ENCODE measurements at places on chromosomes 13 and 19.

DNA sequence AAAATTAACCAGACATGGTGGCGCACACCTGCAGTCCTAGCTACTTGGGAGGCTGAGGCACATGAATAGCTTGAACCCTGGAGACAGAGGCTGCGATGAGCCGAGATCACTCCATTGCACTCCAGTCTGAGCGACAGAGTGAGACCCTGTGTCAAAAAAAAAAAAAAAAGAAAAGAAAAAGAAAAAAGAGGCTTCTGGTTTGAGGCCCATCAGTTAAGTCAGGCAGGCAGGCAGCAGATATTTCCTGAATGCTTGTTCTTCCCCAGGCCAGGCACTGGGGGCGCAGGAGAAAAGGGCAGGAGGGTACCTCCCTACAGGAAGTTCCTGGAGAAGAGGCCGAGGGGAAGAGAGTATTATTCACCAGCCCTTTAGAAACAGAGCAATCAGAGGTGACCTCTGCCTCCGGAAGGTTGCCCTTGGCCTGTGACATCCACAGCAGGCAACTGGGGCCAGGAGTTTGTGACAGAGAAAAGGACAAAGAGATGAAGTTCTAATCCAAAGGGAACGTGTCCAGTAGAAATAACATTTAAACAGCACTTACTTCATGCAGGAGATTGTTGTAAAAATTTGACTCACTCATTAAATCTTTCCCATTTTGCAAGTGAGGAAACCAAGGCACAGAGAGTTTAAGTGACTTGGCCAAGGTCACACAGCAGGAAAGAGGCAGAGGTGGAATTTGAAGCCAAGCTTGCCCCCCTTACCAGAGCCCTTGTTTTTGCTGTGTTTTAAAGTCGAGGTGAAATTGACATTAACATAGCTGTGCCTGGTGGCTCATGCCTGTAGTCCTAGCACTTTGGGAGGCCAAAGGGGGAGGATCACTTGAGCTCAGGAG, 4.3 kb upstream of the RLN3 start:
- DNase-seq = no peak

DNA sequence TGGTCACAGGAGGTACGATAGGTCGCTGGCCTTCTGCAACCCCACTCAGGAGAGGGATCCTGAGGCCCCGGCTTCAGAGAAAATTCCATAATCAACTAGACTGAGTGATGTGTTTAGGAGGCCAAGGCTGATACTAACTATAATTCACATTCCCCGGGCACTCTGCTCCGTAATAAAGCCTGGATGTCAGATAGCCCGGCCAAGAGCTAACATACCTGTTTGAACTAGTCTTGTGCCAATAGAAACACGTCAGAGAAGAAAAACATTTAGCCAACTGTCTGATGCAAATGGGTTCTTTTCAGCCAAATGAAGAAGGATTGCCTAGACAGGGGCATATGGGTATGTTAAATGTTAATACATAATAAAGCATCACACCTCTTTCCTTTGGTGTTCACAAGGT, 204.2 kb downstream of the TSHZ3 start:
- no peak for DNase-seq

GRCh38 chr19:48043675-48044258, at the start of gene CABP5:
Gene CABP5, minus strand, starts transcription at chr19:48044079. Its CDS starts 157 bp downstream, at chr19:48043922.
- DNase-seq = no peak

- no peak for DNase-seq
These were observed 8.9 kb upstream of the TRPC4 start for GRCh38 chr13:37878496-37878895.

DNA sequence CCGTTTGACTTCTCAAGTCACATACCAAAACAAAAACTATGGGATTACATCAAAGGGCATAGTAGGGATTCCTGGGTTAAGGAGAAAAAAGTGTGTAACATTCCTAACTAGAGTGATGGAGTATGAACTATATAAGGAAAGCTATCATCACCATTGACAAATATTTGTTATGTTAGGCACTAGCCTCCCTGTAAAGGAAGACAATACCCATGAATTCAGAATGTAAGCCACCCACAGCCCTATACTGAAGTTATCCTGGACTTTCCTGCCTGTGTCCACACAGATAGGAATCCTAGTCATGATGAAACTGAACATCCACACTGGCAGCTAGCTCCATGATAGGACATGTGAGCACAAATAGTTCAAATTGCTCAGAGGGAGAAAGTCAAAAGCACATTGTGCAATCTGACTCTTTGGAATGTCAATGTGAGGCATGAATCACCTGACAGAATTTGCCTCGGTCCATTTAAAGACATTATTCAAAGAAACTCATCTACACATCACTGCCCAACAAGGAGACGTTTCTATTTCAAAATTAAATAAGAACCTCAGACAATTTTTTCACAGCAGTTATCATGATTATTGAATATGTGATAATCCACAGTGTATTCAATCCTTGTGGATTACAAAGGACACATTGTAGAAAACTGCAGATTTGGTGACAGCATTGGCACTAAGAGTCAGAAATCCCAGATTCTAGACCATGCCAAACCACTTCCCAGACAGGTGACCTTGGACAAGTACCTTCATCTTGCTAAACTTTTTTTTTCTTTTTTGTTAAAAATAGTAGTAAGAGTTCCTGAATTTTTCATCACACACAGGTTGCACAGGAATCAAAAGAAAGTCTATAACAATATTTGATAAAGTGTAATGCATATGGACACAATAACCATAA, 529.3 kb downstream of the IRS2 start:
- DNase-seq = no peak

- DNase-seq = no peak
These were observed 117.2 kb downstream of the ZIC5 start for GRCh38 chr13:99854366-99854765.

DNA sequence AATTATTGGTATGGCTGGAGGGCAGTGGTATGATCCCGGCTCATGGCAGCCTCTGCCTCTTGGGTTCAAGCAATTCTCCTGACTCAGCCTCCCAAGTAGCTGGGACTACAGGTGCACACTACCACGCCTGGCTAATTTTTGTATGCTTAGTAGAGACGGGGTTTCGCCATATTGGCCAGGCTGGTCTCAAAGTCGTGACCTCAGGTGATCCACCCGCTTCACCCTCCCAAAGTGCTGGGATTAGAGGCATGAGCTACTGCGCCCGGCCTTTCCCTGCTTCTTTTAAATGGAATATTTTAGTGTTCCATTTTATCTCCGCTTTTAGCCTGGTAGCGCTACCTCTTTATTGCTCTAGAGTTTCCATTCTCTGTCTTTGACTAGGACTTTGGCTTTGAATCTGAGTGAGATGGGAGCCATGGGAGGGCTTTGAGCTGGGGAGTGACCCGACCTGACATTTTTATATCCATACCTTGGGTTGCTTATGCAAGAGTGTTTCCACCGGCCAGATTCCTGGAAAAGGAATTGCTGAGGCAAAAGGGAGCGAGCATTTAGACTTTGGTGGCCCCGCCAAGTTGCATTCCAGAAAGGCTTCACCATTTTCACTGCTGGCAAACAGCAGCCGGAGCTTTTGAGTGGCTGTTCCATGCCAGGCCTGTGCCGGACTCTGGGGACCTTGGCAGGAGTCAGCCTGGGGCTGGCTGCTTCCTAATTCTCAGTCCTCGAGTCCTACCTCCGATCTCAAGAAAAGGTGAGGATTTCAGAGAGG, 22.9 kb downstream of the BICRA start:
- no peak for DNase-seq

DNA sequence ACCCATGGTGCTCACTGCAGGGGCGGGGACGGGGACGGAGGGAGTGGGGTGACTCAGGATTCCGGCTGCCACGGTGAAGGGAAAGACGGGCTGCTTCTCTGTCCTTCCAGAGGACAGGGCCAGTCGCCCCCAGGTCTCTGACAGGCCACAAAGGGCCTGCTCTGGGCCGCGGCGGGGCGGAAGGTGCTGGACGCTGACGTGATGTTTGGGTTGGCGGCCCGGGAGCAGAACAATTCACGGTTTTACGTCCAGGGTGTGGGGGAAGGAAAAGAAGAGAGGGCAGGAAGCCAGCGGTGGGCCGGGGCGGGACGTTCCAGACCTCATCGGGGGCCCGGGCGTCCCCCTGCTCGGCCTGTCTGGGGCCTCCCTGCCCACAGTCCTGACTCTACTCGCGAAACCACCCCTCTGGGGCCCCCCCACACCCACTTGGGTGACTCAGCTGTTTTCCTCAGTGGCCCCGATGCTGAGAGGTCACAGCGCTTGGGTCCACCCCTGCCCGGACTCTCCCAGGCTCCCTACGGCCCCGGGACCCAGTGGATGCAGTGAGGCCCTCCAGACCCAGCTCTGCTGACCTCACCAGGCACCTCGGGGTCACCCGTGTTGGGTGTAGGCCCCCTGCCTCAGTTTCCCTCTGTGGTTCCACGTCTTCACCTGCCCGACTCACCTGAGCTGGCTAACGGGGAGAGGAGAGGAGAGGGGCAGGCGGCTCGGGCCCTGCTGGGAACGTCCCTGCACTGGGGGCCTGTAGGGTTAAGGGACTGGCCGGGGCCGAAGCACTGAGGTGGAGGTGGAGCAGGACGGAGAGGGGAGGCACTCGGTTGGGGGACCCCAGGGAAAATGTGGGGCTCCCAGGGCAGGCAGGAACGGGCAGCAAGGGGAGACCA, 29.2 kb downstream of the PIP5K1C start:
- DNase-seq = peak; percentile 29

DNA sequence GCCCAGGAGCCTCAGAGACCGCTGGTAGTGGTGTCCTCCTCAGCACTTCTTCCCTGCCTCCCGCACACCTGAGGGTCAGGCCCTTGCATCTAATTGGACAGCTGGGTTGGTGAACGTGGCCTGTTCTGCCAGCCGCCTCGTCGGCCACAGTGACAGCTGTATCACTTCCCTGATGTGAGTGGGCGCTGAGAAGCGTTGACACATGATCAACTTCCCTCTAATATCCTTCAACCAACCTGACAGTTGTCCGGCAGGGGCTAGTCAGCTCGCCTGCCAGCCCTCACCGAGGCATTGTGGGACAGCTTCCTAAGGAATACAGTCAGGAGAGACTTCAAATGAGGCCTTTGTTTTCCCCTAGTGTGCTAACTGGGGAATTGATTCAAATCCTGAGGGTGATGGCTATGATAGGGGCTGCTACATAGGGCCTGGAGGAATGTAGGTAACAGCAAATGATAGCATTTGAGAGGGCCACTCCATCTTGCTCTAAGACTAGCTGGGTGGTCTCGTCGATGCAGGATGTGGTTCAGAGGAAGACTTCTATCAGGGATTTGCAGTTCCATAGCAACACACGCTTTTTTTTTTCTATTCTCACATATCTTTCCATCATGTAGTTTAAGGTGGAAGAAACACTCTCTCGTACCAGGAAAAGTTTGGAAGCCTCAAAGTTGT, 230.8 kb downstream of the TSHZ3 start:
- no peak for DNase-seq

GRCh38 chr13:67538906-67539305, 308.8 kb upstream of the PCDH9 start:
- no peak for DNase-seq

- peak; percentile 18 for DNase-seq
These were observed 903.1 kb downstream of the SLITRK6 start for GRCh38 chr13:84896128-84896527.

DNA sequence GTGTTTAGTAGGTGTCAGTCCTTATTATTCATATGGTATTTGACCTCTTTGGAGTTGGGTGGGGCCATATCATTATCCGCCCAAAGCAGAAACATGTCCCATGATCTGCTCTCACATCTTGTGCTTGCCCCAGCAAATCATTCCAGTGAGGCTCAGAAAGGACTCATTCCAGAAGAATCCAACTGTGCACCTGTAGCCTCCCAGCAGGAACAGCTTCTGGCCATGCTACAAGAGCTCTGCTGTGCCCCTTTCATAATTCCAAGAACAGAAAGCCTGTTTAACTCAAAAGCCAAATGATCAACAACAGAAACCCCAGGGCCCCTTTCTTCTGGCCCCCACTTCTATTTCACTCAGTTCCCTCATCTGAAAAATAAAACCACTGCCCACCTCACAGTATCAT, 673.1 kb downstream of the DIAPH3 start:
- no peak for DNase-seq

- DNase-seq = no peak
These were observed 67.2 kb upstream of the OLFM4 start for GRCh38 chr13:52961256-52961910.

DNA sequence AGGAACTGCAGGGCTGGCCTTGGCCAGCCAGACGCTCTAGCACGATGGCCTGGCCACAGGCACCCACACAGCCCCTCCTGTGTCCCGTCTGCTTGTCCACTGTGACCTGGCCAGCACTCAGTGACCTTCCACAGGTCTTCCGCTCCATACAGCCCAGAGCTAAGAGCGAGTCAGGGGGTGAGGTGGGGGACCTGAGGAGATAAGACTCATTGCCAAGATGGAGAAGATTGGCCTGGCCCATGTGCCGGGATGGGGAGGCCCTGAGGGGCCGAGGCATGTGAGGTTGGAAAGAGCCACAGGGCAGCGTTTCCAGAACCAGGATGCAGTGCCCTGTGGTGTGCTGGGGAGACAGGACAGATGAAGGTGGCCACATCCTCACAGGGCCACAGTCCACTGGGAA, 10.2 kb upstream of the SLC7A9 start:
- no peak for DNase-seq

DNA sequence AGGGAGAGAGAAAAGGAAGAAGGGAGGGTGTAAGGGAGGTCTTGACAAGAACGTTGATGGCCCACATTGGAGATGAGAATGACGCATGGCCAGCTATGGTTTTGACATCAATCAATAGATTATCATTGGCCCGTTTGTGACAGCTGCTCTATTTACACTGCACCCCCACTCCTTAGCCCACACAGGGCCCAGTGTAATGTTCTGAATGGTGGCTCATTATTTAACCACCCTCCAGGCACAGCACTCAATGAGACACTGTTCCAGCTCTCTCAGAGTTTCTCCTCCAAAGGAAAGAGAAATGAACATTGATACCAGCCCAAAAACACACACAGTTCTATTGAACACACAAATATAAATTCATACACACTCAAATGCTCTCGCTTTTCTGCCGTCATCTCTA, 173.0 kb upstream of the IPO5 start:
- no peak for DNase-seq

GRCh38 chr13:112112534-112113276, 45.8 kb downstream of the SOX1 start:
- no peak for DNase-seq

DNA sequence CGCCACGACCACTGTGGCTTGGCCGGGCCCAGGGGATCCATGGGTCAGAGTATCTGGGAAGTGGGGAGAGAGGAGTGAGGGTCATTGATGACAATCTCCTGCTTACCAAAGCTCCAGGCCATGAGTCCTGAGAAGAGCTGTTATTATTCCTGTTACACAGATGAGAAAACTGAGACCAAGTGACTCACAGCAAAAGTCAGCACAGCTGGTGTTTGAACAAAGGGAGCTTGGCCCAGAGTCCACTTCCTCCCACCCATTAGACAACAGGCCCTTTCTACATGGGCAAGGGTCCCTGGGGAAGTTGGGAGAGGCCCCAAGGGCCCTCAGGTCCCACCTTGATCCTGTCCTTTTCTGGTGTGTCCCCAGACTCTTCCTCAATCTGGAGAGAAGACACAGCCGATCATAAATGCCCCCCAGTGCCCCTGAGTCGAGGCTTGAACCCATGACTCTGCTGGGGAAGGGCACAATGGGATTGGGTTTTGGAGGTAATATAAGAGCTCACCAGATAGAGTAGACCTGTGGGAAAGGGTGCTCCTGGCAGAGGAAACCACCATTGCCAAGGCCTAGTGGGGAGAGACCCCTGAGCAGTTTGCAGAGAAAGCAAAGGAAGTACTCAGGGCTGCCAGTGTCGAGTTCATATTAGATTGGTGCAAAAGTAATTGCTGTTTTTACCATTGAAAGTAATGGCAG, 6.8 kb downstream of the FUT6 start:
- DNase-seq = no peak

- no peak for DNase-seq
These were observed 10.8 kb downstream of the JOSD2 start for GRCh38 chr19:50500060-50500752.

- no peak for DNase-seq
These were observed 49.9 kb upstream of the RFXAP start for GRCh38 chr13:36769126-36769525.

Measured in CD4-positive, alpha-beta T cell treated with Interleukin-15 for 4 hours (primary cell).